Kasumi-1 (cell line): ENCODE measurements at places on chromosomes 3 and 15.
A peak's percentile ranks its signal among the peaks of the same experiment; 100 is the strongest.

DNA sequence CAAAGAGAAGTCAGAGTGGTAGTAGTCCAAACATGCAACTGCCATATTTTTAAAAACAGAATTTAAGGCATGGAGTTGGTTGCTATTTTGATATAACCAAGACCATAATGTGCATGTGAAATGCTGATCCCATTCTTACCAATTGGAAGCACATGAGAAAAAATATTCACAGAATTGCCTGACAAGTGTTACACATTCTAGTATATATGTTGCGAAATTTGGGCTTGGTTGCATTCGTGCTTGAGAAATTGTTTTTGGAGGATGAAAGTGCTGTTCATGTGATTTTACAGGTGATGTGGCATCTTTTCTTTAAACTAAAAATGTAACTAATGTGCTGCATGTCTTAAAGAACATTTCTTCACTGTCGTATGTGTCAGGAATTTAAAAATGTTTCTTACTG lies 199.7 kb downstream of the CHL1 start:
- DNase-seq: no peak

DNA sequence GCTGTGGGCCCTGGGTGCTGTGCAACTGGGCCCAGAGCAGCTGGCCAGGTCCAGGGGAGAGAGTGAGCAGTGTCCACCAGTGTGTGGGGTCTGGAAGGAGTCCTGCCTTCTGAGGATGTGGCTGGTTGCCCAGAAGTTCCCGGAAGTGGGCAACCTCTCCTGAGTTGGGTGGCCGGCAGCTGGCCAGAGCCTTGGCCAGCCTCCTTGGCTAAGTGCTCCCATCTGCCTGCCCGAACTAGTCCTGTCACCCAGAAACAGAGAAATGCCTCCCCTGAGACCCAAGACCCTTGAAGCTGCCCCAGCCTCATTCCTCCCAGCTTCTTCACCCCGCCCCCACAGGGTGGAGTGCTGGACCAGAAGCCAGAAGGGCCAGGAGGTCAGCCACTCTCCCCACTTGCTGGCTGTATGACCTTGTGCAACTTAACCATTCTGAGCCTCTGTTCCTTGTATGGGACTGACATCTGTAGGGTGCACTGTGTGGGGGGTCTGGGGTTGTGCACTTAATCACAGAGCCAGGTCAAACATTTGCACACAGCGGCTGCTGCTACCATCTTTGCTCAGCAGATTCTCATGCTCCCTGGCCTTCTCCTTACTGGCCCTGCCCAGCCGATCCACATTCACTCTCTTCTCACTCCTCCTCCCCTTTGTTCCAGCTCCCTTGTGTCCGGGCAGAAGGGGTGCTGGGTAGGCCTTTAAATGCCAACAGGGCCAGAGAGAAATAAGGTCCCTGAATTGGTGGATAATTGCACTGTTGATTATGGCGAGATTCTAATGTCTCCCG lies 7.5 kb upstream of the ALAS1 start:
- DNase-seq: no peak

DNA sequence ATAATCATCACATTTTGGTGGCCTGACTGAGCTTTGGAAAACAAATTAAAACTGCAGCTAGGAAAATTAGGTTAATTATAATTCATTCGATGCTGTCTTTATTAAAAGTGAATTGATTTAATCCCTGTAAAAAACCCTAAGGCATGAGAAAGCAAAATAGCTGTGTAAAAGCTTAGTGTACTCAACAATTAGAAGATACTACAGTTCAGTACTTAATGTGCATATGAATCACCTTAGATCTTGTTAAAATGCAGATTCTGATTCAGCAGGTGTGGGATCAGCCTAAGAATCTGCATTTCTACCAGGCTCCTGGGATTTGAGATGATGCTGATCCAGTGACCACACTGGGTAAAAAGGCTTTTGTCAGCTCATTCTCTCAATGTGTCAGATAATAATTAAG lies 559.9 kb upstream of the GOLIM4 start:
- no peak for DNase-seq

GRCh38 chr15:91318931-91319330 lies 218.9 kb downstream of the SV2B start:
- DNase-seq: no peak

DNA sequence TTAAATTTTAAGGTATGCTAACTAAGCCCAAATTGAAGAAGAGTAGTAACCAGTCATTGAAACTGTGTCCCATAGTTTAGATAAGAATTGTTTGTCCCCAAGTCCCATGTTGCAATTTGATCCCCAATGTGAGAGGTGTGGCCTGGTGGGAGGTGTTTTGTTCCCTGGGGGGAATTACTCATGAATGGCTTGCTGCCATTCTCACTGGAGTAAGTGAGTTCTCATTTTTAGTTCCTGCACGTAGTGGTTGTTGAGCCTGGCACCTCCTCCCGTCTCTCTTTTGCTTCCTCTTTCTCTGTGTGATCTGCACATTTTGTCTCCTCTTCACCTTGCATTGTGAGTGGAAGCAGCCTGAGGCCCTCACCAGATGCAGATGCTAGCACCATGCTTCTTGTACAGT lies 1271.0 kb downstream of the NSUN3 start:
- DNase-seq: peak; percentile 73

GRCh38 chr3:27487383-27487782 lies 3.2 kb upstream of the SLC4A7 start:
- DNase-seq: no peak

GRCh38 chr15:38972831-38973230 lies 408.2 kb upstream of the RASGRP1 start:
- DNase-seq: no peak

GRCh38 chr15:49290191-49290590 lies 120.1 kb downstream of the GALK2 start:
- no peak for DNase-seq

DNA sequence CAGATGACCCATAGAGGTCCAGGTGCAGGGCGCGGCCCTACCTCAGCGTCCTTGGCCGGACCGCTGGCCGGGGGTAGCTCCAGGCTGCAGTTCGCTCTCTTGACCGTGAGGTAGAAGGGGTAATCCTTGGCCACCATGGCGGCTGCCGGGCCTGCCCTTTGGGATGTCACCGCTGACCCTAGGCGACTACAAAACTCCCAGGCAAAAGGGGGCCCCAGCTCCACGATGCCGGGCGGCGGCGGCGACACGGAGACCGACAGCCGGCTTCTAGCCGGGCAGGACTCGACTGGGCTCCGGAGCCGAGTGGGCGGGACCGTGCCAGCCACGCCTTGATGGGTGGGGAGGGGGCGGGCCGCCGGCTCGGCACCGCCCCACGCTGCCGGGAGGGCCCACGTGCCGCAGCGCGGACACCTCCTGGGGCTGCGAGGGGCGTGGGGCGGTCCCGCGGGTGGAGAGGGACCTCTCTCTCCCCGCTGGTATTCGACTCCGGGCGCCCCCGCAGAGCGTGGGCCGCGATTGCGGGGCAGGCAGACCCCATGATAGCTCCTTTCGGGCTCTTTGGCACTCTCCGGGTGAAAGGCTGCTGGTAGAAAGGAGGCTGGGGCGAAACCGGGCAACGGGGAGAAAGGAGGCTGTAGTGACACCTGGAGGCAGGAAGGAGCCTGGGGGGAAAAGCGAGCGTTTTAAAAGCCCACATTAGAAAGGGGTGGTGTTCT lies at the start of gene ARHGEF3:
Gene ARHGEF3, minus strand, starts transcription at position 288 of the 716 bp plus-strand sequence. Its CDS starts 151 bp downstream, at position 137.
- peak; percentile 79 for DNase-seq

- DNase-seq: no peak
Observed at GRCh38 chr15:52050416-52050815, 31.4 kb downstream of the MAPK6 start.

DNA sequence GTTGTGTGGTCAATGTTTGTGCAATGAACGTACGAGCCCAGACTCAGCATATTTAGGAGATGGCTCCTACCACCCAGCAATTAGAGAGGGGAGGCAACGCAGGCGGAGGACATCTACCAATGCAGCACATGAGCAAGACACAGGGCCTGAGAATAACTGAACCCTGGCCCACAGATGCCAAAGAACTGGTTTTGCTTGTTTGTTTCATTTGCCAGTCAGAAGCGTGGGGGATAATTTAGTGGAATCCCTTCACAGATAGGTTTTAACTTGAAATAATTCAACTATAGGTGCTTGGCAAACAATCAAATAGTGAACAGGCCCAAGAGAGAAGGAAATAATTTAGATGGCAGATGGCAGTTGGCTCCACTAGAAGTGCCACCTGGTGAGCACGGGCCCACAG lies 54.8 kb downstream of the LIPC start:
- DNase-seq: no peak

- no peak for DNase-seq
Observed at GRCh38 chr3:57978316-57978715, 29.9 kb upstream of the FLNB start.

DNA sequence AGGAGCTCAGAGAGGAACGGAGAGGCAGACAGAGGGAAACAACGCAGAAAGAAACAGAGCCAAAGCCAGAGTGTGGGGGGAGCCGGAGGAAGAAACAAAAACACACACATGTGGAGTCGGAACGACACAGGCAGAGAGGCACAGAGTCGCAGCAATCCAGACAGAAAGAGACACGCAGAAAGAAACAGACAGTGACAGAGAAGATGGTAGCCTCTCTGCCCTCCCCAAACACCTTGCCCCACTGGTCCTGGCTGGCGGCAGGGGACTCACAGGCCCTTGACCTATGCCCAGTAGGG lies 1.7 kb downstream of the NCKIPSD start:
- DNase-seq: no peak

DNA sequence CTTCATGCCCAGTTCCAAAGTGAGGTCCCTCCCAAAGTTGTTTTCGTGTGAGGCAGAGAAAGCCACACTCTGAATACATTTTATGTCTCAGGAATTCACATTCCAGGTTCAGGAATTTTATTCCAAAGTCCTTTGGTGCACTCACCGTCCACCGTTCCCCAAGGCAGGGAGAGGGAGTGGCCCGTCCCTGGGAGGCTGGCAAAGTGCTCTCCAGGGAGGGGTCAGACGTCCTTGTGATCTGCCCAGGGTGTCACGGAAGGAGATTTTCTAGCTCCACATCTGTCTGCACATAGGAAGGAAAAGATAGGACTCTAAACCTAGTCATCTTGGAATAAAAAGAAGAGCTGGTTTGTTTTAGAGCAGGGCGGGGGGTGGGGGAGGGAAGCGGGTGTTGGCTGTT lies 47.9 kb downstream of the KLF13 start:
- no peak for DNase-seq

DNA sequence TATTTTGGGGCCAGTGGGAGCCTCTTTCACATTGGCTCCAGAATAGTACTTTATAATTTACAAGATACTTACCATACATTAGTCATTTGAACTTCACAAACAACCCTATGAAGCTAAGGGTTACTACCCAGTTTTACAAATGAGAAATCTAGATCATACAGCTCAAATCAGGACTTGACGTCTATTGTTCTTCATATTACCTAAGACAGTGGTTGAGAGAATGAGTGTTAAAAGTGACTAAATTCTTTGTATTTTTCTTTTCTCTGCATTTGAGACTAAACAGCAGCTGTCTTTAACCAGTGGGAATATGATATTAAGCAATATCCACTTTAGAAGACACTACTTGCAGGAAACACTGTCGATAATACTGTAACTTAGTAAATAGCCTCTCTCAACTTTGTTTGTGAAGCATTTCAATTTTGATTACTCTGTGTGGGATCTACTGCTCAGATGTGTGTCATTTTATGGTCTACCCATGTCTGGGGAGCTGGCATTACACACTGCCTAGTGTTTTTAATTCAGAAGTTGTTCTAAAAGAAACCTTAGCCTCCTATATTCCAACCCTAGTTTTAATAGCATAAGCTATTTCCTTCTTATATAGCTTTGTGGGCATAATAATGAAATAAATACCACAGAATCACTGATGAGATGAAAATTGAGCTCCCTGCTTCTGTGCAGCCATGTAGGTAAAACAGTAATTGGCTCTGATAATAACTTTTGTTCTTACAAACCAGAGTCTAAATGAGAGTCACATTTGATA lies 45.9 kb downstream of the IQCH start:
- DNase-seq: no peak

DNA sequence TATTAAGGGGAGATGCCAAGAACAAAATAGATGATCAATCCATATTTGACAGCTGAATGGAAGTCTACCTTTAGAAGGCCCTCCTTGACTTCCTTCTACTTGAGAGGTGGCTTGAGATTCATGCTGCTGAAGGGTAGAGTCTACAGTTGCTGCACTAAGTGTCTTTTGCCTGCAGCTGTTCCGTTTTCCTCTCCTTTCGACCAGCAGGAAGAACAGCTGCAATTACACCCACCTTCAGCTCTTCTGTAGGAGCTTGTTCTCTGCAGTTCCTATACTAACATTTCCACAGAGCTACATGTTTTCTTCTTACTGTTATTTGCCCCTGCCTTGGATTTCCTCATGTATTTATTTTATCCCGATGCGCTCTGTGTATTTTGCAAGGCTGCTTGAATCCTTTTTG lies 79.1 kb downstream of the ARRDC4 start:
- DNase-seq: no peak

GRCh38 chr3:178422406-178422805 lies 113.8 kb upstream of the KCNMB2 start:
- no peak for DNase-seq

- DNase-seq: no peak
Observed at GRCh38 chr15:36347272-36347858, 232.1 kb upstream of the CDIN1 start.

DNA sequence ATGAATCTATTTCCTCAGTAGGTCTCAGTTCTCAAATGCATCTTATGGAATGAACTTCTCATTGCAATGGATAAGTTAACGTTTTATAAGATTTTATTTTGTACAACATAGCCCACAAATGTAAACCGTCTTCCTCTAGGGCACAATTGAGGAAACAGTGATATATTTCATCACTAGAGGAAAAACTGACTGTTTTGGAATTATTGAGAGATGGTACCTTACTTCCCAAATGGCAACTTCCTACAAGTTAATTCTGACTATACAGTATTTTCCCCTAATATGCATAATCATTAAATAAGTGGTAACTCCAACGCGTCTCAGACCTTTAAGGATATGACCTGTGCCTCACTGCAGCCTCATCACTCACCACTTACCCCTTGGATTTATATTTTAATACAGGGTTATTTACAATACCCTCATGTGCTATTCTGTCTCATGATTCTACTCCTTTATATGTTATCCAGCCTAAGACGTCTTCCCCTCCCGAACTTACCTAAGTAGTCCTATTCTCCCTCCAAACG lies 13.3 kb downstream of the GABPB1 start:
- no peak for DNase-seq

DNA sequence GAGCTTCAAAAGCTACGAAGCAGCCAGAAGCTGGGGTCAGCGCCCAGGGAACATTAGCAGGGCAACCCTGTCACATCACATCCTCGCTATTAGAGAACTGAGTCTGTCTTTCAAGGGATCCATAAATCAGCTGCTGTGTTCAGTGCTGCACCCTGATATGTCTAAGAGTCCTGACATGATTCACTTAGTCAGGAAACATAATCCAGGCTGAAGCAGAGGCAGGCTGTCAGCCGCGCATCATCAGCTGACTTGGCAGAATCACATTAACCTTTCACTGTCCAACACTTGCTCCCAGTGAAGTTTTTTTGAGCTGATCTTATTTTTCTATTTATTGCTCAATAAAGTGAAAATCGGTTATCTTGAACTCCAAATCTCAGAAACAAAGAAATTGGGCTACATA lies 23.5 kb downstream of the MYH15 start:
- no peak for DNase-seq
